ENCODE measurements at places on chromosomes 3 and 15.

- DNase-seq: no peak
- no peaks in the 10 kb centered on the region for H3K4me1 ChIP-seq
- H3K4me3 ChIP-seq: no peak overlapping the region
- no peaks in the 10 kb centered on the region for H3K36me3 ChIP-seq
- H3K27me3 ChIP-seq: no peaks in the 10 kb centered on the region
These were observed 199.4 kb upstream of the STRIT1 start for GRCh38 chr3:155492841-155493240.

DNA sequence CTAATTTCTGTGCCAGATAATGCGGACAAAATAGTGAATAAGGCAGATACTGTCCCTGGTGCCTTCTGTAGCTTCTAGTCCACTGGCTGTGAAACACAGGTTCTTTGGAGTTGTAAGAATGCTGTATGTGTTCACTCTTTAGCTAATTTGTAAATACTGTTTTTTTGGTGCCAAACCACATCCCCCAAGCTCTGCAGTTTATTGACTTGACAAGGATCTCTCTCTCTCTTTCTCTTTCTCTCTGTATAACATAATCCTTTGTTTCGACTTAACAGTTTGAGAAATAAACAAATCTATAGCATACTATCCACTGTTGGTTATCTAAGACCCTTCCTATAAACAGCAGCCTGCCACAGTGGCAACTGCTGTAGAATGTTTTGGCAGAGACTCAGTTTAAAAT lies 7.6 kb downstream of the SMAD3 start:
- no peaks in the 10 kb centered on the region for H3K27me3 ChIP-seq
- peak overlapping the region; percentile 9 for H3K27ac ChIP-seq
- H3K36me3 ChIP-seq: peaks cover 16% of the 10 kb centered on the region

GRCh38 chr3:128884992-128885391 lies 5.6 kb downstream of the ACAD9 start:
- no peaks in the 10 kb centered on the region for H3K27me3 ChIP-seq
- H3K36me3 ChIP-seq: peaks cover 6% of the 10 kb centered on the region
- no peak overlapping the region for H3K27ac ChIP-seq
- no peak overlapping the region for H3K4me3 ChIP-seq
- no peak for DNase-seq

- H3K36me3 ChIP-seq: no peaks in the 10 kb centered on the region
- no peaks in the 10 kb centered on the region for H3K4me1 ChIP-seq
- no peak for DNase-seq
- no peaks in the 10 kb centered on the region for H3K27me3 ChIP-seq
- no peak overlapping the region for H3K4me3 ChIP-seq
- H3K27ac ChIP-seq: no peak overlapping the region
These were observed 59.3 kb downstream of the PPCDC start for GRCh38 chr15:75082689-75083088.

- no peak overlapping the region for H3K4me3 ChIP-seq
- DNase-seq: peak; percentile 19
- no peaks in the 10 kb centered on the region for H3K27me3 ChIP-seq
These were observed 896.9 kb downstream of the DIPK2A start for GRCh38 chr3:144868506-144868905.

GRCh38 chr3:40751666-40752065 lies 226.9 kb downstream of the ZNF621 start:
- no peaks in the 10 kb centered on the region for H3K36me3 ChIP-seq
- no peak overlapping the region for H3K4me3 ChIP-seq
- no peaks in the 10 kb centered on the region for H3K27me3 ChIP-seq
- no peak overlapping the region for H3K27ac ChIP-seq
- DNase-seq: no peak

- H3K4me1 ChIP-seq: no peaks in the 10 kb centered on the region
- no peaks in the 10 kb centered on the region for H3K36me3 ChIP-seq
- no peaks in the 10 kb centered on the region for H3K27me3 ChIP-seq
- no peak overlapping the region for H3K4me3 ChIP-seq
These were observed 66.2 kb upstream of the CGNL1 start for GRCh38 chr15:57309856-57310760.
